ENCODE measurements at places on chromosomes 4 and X.

DNA sequence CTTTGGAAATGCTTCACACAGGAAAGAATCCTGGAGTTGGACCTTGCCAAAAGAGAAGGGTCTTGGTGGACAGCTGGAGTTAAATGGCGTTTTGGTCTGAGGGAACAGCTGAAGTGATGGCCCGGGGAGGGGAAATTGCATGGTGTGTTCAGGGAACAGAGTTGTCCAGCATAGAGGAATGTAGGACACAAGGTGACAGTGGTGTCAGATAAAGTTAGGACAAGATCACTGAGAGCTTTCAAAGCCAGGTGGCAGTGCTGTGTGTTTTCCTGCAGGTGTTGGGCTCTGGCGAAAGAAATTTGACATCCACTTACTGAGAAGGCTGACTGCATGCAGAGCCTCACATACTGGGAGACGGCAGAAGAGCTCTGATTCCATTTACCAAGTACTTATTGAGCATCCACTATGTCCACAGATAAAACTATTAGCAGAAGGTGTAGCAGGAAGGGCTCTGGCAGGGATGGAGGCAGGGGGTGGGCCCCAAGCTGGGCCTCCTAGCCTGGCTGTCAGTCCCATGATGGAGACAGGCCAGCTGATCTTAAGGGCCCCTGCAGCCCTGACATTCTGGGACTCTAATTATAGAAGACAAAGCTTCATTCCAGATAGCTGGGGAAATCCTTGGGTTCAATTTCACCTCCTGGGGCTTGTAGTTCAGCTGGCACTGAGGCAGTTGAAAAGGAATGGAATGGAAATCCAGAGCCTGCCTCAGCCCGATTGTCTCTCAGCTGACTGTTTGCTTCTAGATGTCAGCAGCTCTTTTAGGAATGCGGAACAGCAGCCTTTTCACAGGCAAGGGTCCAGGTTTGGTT lies 150.2 kb upstream of the MAMLD1 start:
- no peak for DNase-seq

DNA sequence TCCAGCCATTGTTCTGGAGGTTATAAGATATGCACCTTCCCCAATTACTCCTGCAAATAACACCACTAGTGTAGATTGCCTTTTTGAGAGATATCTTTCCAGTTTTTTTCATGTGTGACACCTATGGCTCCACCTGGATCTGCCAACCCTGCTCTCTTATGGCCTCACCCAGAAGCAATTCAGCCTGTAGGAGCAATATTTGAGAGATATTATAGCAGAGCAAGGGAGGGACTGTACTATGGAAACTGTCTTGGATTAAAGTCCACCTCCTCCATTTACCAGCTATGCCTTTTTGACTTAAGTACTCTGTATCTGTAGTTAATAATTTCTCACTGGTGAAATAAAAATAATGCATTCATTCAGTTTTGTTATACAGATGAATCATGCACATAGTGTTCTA lies 803.5 kb downstream of the NLGN4X start:
- DNase-seq, result no peak

- DNase-seq, result no peak
These were observed at the start of gene TLR7 for GRCh38 chrX:12866451-12867377. Gene TLR7 (plus strand): TSS chrX:12867072. CDS start chrX:12867579, 507 bp downstream.

DNA sequence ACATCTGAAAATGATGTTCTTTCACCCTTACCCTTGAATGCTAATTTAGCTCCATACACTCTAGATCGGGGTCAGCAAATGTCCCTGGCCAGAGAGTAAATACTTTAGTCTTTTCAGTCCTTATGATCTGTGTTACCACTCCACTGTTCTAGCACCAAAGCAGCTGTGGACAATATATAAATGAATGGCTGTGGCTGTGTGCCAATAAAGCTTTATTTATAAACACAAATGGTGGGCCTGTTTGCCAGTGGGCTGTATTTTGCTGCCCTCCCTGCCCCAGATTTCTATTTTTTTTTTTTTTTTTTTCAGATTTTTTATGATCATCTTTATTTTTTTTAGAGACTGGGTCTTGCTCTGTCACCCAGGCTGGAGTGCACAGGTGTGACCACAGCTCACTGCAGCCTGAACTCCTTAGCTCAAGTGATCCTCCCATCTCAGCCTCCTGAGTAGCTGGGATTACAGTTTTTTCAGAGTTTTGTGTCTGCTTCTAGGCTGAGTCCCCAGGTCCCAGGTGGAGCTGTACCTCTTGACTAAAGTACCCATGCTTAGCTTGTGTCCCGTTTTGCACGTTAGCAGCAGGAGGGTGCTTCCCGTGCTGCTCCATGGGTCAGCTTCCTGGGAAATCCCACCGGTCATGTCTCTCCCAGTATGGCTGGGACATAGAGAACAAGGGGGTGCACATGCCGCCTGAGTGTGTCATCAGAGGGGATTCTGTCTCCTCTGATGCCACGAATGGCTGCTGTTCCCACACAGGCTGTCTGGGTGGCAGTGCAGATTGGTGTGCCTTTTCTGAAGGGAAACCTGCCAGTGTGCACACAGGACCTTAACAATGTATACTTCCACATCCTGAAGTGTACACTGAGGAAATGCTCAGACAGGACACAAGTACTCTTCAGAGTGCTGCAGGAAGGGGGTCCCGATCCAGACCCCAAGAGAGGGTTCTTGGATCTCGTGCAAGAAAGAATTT lies 16.0 kb upstream of the GRPEL1 start:
- no peak for DNase-seq

DNA sequence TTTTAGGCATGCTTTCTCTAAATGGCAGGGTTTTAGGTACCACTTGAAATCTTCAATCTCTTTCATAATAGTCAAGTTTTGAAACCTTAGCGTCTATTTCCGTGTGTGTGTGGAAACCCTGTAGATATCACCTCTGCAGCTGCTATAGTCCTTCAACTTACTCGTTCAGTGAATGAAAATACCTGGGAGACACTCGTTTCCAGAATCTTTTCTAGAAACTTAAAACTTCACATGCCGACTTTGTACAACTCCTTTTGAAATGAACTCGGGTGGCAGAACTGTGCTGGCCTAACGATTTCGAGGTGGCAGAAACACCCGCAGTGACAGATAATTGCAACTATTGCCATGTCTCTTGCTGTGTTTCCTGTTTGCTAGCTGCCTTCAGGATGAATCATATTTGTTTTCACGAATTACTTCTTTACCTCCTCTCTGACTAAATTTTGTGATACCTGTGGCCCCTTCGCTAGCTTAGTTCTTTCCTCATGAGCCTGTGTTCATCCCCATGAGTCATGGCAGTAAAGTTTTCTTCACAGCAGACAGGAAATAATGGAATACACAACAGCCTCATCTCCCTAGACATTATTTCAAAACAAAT lies 104.7 kb upstream of the SMIM10 start:
- DNase-seq, result no peak

DNA sequence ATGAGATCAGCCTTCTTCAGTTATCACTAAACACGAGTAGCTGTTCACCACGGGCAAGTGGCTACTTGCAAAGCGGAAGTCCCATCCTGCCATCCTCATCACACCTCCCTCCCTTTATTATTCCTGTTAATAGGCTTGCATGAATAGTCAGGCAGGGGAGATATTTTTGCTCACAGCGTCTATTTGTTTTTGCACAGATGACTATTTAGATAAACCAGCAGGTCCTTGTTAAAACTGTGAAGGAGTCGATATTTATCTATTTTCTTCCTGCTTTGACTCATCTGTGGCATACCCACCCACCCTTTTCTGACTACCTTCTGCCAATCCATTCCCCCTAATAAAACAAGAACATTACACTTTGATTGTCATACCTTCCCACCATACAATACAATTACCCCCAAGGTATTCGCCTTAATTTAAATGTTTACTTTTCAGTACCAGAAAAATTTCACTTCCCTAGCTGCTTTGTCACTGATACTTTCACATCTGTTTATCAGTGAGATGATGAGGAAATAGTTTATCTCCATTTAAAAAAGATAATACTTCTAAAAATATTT lies 96.6 kb upstream of the BANK1 start:
- no peak for DNase-seq

DNA sequence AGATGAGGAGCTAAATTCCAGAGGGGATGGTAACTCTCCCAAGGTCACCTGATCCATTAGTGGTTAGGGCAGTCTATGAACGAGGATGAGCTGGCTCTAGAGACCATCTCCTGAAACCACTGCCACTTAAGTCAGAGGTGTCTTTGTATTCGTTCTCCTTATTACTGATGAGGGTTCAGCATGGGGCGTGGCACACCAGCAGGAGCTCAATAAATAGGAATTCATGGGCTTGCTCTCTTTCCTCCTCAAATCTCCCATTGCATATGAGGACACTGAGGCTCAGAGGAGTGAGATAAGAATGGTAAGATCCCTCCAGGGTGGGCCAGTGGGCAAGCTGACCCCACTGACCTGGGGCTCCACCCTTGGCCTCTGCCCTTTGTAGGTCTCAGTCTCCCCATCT lies 1.7 kb upstream of the GATA1 start:
- no peak for DNase-seq

GRCh38 chrX:65241059-65241721 lies 264.9 kb upstream of the ZC4H2 start:
- DNase-seq, result no peak

GRCh38 chr4:96305030-96305429 lies 465.1 kb downstream of the PDHA2 start:
- DNase-seq, result no peak

DNA sequence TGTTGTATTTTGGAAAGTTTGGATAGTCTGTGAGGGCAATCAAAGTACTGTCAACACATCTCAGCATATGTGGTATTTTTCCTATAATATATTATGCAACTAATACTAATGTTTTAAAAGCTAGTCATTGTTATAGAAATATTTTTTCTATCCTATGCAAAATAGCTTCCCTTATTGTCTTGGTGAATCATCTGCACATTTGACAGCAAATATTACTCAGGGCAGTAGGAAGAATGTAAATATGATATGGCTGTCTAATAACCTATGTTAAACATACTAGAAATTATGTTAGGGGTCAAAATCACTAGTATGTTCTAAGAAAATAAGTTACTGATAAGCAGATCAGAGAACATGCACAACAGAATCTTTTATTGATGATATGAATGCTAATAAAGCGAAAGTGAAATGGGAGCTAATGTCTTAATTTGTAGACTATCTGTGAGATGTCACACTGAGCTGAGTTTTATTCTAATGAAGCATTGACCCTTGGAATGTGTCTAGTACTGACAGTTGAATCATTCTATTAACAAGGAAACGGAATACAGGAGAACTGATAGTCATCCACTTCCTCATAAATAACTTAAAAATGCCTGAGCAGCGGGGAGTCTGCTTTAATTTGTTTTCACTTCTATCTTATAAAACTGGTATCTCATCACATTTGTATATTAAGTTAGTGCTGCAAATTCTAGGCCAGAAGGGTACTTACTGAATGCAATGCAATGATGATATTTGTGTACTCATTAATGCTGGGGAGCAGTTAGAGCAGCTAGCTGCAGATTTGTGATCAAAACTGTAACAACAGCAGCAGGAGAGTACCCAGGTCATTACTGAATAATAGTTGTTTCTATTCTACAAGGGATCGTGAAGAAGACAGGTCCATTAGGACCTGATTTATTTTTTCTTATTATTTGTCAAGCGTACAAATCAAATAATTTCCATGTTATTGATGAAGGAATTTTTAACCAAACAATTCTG lies 440.3 kb upstream of the AADAT start:
- DNase-seq, result no peak

DNA sequence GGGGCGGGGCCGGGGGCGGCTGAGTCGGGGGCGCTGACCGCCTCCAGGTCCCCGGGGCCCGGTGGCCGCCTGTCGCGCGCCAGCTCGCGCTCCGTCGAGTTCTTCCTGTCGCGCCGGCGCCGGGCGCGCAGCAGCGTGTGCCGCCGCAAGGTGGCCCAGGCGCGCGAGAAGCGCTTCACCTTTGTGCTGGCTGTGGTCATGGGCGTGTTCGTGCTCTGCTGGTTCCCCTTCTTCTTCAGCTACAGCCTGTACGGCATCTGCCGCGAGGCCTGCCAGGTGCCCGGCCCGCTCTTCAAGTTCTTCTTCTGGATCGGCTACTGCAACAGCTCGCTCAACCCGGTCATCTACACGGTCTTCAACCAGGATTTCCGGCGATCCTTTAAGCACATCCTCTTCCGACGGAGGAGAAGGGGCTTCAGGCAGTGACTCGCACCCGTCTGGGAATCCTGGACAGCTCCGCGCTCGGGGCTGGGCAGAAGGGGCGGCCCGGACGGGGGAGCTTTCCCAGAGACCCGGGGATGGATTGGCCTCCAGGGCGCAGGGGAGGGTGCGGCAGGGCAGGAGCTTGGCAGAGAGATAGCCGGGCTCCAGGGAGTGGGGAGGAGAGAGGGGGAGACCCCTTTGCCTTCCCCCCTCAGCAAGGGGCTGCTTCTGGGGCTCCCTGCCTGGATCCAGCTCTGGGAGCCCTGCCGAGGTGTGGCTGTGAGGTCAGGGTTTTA lies 1.5 kb downstream of the ADRA2C start:
- DNase-seq, result no peak

- no peak for DNase-seq
These were observed 62.8 kb downstream of the PPP1R2C start for GRCh38 chrX:42714981-42715700.

- DNase-seq, result no peak
These were observed 81.5 kb downstream of the QRFPR start for GRCh38 chr4:121299367-121299766.

DNA sequence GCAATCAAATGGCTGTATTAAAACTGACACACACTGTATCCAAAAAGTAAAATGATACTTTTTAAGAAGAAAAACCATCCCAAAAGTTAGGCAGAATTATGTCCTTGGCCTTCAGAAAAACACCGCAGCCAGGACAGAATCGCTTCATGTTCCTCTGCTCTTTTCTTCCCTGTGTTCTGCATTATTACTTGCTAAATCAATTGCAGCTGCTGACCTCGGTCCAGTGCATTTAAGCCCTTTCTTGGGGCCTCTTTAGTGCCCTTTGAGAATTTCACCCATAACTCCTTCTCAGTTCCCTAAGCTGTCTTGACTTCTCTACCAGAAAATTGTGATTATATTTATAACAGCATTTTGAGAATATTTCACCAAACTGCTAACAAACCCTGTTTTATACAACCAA lies 696.9 kb downstream of the PCDH7 start:
- DNase-seq, result no peak

- no peak for DNase-seq
These were observed 91.0 kb downstream of the AMMECR1 start for GRCh38 chrX:110226931-110227330.

- no peak for DNase-seq
These were observed 46.3 kb upstream of the ARHGEF6 start for GRCh38 chrX:136827026-136827425.

GRCh38 chr4:3715061-3715854 lies 50.9 kb upstream of the ADRA2C start:
- no peak for DNase-seq

- DNase-seq, result no peak
These were observed 34.9 kb upstream of the STK26 start for GRCh38 chrX:131988236-131988635.

GRCh38 chr4:155434904-155435303 lies 58.1 kb upstream of the MAP9 start:
- no peak for DNase-seq

All from activated gamma-delta T cell (primary cell).